Inflammatory macrophage treated with lipopolysaccharide for 1 hour (primary cell): ENCODE measurements at places on chromosomes 16 and 17.
A peak's percentile ranks its signal among the peaks of the same experiment; 100 is the strongest.

- no peak for DNase-seq
Observed at GRCh38 chr17:74011966-74012365, 191.5 kb upstream of the RPL38 start.

DNA sequence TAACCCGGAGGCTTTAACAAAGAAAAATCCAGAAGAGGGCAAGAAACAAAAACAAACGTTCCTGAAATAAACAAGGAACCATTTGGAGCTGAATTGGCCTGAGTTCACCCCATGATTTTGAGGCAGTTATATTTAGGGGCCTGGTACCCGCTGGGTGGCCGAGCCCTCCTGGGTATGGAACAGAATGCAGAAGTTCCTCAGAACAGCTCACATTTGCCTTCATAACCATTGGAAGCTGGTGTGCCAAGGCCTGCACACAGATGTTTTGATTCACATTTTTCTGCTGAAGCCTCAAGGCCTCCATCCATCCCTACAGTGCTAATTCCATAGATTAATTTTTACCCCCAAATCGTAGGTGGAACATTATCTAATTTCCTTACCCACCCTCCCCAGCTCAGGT, 3.3 kb upstream of the ZFHX3 start:
- DNase-seq: no peak

DNA sequence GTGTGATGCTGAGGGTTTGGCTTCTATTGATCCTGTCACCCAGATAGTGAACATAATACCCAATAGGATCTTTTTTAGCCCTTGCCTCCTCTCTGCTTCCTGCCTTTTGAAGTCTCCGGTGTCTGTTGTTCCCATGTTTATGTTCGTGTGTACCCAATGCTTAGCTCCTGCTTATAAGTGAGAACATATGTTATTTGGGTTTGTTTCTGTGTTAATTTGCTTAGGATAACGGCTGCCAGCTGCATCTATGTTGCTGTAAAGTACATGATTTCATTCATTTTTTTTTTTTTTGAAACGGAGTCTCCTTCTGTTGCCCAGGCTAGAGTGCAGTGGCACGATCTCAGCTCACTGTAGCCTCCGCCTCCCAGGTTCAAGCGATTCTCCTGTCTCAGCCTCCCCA, 23.0 kb downstream of the DUS2 start:
- no peak for DNase-seq

- no peak for DNase-seq
Observed at GRCh38 chr17:82940226-82941020, 100.6 kb upstream of the ZNF750 start.

DNA sequence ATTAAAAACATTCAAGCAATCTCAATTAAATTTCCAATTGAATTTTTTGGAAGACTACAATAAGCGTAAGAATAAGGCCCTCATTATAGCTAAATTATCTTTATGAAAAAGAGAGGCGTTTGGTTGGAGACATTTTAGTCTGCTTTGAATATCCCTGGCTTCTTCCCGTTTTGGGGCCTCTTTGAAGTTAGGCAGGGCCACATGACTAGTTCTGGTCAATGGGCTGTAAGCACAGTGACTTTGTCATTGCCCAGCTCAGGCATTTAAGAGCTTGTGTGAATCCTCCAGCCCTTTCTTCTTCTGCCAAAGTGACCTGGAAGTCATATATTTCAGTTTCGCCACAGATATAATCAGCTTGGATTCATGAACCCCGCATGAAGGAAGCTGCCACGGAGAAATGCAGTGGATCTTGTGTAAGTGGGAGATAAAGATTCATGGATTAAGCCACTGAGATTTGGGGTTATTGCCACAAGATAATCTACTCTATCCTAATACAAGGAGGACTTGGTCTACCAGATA, 21.7 kb upstream of the UBTF start:
- DNase-seq: peak; percentile 60
